ENCODE measurements at places on chromosomes 11 and 22.

- no peak for DNase-seq
Measured at GRCh38 chr11:93852242-93852641, 1.8 kb upstream of the VSTM5 start.

DNA sequence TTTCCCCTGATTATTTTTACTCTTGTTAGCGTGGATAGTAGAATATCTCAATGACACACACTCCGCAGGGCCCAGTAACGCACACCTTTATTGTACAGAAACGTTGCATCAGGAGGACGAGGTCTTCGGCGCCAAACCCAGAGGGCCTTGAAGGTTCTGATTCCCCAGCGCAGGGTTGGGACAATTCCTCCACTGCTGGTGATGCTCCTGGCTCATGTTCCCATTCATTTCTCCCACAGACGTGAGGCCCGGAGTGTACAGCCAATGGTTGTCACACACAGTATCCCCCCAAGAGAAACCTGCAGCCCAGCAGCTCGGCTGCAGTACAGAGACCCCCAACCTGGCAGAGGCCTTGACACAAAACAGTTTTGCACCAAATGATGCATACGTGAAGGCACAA is 6.1 kb upstream of the ANO1 start:
- DNase-seq = no peak

DNA sequence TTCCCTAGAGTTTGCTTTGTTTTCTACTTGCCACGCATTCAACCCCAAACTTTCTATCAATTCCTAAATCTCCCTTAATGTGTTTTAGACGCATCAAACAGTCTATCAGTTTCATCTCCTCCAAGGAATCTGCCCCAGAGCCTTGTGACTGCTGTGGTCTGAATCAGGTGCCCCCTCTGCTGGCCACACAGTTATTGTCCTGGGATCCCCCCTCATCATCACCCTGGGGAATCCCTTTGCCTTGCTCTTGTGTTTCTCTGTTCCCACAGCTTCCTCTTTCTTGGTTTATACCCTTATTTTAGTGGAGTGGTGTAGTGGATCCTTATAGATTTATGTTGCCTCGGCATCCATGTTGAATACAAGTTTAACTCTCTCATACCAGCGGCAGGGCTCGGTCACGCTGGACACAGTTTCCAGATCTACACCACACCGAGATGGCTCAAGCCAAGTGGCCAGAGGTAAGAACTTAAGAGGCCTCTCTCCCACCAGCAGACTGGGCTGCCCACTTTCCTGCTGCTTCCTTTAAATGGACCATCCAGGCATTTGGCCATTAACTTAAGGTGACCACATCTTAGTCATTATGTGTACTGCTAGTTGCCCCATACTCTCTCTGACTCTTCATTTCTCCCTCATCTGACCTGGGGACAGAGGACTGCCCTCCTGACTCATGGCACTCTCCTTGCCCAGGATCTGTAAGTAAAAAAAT is 8.2 kb downstream of the UPB1 start:
- peak; percentile 13 for DNase-seq

DNA sequence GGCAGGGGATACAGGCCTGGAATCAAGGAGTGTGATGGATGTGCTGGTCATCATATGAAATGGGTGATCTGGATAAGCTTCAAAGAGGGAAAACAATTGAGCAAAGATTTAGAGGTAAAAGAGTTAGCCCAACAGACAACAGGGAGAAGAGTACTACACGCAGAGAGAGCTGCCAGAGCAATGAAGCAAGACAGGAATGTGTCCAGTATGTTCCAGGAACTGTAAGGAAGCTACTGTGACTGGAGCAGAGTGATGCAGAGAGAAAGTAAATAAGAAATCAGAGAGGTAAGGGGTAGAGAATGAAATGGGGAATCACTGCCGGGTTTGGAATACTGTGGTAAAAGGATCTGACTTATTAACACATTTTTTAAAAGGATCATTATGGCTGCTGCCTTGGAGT is 255.1 kb downstream of the DCDC1 start:
- DNase-seq = no peak

- DNase-seq = no peak
Measured at GRCh38 chr11:82909015-82909640, 7.6 kb downstream of the DDIAS start.

DNA sequence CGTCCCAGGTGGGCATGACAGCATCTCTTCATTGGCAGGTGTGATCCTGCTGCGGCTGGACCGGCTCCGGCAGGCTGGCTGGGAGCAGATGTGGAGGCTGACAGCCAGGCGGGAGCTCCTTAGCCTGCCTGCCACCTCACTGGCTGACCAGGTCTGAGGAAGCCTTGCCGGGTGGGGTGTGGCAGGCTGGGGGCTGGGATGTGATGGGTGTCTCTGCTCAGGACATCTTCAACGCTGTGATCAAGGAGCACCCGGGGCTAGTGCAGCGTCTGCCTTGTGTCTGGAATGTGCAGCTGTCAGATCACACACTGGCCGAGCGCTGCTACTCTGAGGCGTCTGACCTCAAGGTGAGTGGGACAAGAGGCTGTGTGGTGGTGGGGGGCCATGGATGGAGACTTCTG is 3.5 kb downstream of the LARGE2 start:
- DNase-seq = no peak

DNA sequence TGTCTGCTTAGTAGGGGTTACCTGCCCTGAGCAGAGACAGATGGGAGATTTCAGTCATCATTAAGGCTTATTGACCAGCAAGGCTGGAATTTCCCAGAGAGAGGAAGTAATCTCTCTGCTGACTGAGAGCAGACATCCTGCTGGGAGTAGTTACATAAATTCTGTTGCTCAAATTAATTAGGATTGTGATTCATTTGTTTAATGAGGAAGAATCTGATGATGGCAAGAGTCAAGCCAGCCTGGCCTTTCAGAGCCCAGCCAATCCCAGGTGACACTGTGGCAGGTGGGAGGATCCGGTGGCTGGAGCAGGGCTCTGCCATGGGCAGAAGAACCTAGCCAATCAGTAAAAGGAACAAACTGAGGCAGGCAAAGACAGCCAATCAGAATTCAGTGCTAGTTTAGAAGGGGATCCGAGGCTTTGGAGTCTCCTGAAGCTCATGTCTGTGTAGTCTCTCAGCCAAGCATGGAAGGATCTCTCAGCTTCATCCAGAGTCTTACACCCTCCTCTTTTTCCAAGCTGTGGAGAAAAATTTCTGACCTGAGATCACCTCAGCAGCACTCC is 61.2 kb upstream of the CHST1 start:
- no peak for DNase-seq

- peak; percentile 84 for DNase-seq
Measured at GRCh38 chr11:8192016-8192895, 23.4 kb upstream of the RIC3 start.

GRCh38 chr11:34284156-34284555 is 73.7 kb downstream of the ABTB2 start:
- no peak for DNase-seq

DNA sequence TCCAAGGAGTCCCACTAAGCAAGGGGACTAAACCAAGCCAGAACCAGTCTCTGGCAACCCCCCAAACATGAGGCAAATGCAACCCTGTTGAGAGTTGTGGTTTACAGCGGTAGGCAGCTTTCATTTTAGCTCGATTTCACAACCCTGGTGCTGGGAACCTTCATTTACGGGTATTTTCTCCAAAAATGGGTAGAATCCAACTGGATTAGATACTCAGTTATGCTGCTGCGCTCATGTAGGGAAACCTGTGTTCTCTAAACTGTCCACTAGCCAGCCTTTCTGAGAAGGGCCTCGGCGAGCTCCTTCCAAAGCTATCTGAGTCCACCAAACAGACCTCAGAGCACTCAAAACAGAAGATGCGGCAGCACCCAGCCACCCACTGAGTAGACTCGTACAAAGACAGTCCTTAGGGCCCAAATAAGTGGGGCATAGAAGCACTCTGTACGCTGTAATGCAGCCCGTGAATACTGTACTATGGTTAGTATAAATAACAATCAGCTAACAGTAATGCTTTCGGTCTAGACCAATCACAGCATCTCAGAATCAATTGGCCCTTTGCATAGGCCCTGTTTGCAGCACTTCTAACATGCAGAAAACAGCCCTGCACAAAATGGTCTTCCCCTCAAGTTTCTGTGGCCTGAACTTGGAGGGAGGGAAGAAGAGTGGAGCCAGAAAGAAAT is 104.7 kb downstream of the ETS1 start:
- no peak for DNase-seq

GRCh38 chr22:37309211-37310074 is 27.1 kb downstream of the CYTH4 start:
- DNase-seq = no peak

DNA sequence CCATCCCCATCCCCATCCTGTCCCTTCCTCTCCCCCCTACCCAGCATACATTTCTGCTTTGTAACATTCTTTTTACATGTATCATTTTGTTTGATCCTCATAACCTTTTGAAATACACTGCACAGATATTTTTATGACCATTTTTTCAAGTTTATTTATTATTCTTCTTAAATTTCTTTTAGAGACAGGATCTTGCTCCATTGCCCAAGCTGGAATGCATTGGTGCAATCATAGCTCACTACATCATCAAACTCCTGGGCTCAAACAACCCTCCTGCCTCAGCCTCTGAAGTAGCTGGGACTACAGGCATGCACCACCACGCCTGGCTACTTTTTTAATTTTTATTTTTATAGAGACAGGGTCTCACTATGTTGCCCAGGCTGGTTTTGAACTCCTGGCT is 99.4 kb upstream of the AKIP1 start:
- DNase-seq = no peak

DNA sequence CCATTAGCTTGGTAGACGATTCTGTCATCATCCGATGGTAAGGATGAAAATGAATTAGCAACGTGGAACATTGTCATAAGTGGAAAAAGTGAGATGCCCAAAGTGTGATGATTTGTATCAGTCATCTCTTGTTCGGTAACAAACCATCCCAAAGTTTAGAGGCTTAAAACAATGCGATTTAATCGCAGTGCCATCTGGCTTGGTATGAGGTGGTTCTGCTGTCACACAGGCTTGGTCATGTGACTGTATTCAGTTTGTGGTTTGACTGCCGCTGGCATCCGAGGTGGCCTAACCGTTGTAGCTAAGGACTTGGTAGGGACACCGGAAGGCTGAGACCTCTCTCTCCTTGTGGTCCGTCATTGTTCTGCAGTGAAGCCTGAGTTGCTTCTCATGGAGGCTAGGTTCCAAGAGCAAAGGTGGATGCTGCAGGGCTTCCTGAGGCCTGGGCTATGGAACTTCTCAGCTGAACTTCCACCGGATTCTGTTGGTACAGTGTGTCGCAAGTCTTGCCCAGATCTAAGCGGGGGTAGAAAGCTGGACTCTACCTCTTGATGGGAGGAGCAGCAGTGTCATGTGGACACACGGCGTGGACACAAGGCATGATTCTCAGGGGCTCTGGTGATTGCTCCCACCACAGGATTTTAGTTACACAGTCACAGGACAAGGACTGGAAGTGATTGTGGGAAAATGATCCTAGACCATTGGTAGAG is 36.3 kb downstream of the BCR start:
- DNase-seq = no peak

DNA sequence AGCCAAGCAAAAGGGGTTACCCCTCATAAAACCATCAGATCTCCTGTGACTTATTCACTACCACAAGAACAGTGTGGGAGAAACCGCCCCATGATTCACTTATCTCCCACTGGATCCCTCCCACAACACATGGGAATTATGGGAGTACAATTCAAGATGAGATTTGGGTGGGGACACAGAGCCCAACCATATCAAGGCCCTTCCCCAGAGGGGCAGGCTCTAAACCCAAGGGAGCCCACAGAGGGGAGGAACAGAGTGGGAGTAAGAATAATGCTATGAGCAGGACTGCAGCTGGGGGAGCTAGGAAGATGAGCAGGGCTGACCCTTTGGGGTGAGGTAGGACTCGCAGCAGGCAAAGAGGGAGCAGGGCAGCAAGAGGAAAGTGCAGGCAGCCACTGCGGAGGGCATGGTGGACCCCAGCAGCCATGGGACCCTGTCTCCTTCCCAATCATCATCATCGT is 59.3 kb downstream of the CD82 start:
- DNase-seq = no peak

DNA sequence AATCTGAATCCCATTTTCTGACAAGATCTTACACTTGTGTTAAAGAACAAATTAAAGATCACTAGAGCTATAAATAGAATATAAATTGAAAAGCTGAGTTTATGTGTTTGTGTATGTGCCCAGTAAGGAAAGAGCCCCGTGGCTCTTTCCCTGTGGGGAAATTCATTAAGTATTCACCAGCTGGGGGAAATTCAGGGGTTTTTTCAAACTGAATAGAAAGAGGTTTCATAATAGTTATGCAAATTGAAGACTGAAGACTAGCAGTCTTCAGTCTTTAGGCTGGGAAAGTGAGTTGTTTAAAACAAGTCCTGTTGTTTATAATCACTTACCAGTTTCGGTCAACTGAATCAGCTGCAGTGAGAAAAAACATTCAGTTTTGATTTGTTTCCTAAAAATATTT is 11.3 kb upstream of the MS4A7 start:
- DNase-seq = no peak

- peak; percentile 34 for DNase-seq
Measured at GRCh38 chr11:79081471-79082031, 359.3 kb downstream of the TENM4 start.

DNA sequence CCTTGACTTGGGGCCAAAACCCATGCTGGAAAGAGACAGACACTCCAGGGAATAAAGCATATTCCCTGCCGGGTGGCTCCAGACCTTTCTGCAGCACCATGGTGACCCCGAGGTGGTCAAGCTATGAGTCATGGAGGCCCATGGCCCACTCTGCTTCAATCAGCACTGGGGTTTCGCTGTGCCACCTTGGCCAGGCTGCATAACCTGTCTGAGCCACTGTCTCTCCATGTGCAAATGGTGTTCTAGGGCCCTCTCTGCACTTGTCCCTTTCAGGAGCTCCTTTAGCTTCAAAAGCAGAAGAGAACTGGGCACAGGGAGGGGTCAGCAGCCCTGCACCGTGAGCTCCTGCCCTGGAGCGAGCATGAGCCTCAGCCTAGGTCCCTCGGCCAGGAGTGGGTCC is 410.1 kb downstream of the SHANK2 start:
- no peak for DNase-seq

DNA sequence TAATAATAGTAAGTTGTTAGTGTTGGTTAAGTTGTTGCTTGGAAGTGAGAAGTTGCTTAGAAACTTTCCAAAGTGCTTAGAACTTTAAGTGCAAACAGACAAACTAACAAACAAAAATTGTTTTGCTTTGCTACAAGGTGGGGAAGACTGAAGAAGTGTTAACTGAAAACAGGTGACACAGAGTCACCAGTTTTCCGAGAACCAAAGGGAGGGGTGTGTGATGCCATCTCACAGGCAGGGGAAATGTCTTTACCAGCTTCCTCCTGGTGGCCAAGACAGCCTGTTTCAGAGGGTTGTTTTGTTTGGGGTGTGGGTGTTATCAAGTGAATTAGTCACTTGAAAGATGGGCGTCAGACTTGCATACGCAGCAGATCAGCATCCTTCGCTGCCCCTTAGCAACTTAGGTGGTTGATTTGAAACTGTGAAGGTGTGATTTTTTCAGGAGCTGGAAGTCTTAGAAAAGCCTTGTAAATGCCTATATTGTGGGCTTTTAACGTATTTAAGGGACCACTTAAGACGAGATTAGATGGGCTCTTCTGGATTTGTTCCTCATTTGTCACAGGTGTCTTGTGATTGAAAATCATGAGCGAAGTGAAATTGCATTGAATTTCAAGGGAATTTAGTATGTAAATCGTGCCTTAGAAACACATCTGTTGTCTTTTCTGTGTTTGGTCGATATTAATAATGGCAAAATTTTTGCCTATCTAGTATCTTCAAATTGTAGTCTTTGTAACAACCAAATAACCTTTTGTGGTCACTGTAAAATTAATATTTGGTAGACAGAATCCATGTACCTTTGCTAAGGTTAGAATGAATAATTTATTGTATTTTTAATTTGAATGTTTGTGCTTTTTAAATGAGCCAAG is 2.7 kb downstream of the NEAT1 start:
- peak; percentile 71 for DNase-seq

GRCh38 chr11:87260811-87261210 is 223.1 kb downstream of the TMEM135 start:
- no peak for DNase-seq

- peak; percentile 86 for DNase-seq
Measured at GRCh38 chr22:17742527-17742902, 31.8 kb downstream of the BID start.
